Aorta (tissue), 5 donors: ENCODE measurements at places on chromosomes 12 and 14. TPM values are rescaled to one million over a fixed set of nuclear protein-coding genes. Genes with fewer than 3 reads are reported as not detected.

PLEKHG3 gene
- polyA plus RNA-seq, result 10.9 TPM

TPH2 gene
- not detected for polyA plus RNA-seq

TOMM20L gene
- not detected for polyA plus RNA-seq

GRIP1 gene
- polyA plus RNA-seq, result 1.6 TPM

CYP46A1 gene
- 0.97 TPM for polyA plus RNA-seq

HOXC4 gene
- polyA plus RNA-seq, result 1.8 TPM

IL31 gene
- polyA plus RNA-seq, result not detected

CACNA1C gene
- polyA plus RNA-seq, result 22.1 TPM

EFS gene
- 5.5 TPM for polyA plus RNA-seq

C1S gene
- 141 TPM for polyA plus RNA-seq

TCL1A gene
- polyA plus RNA-seq, result not detected

NYNRIN gene
- polyA plus RNA-seq, result 1.8 TPM

LRIG3 gene
- polyA plus RNA-seq, result 17.1 TPM

TMEM233 gene
- polyA plus RNA-seq, result not detected

EMP1 gene
- polyA plus RNA-seq, result 32.6 TPM

CMA1 gene
- not detected for polyA plus RNA-seq

SERPINA12 gene
- polyA plus RNA-seq, result not detected

SRRM4 gene
- 0.23 TPM for polyA plus RNA-seq

GPD1 gene
- polyA plus RNA-seq, result 24.8 TPM

KLRD1 gene
- polyA plus RNA-seq, result 1.8 TPM

KRT72 gene
- polyA plus RNA-seq, result not detected

GLT1D1 gene
- 0.54 TPM for polyA plus RNA-seq

CDH24 gene
- polyA plus RNA-seq, result 4.1 TPM

PPP4R4 gene
- not detected for polyA plus RNA-seq

OAS1 gene
- polyA plus RNA-seq, result 3.8 TPM

KRT75 gene
- polyA plus RNA-seq, result not detected

GPR65 gene
- 0.28 TPM for polyA plus RNA-seq

NEMF gene
- polyA plus RNA-seq, result 27.2 TPM

AQP6 gene
- not detected for polyA plus RNA-seq

RFX4 gene
- not detected for polyA plus RNA-seq

NAA30 gene
- polyA plus RNA-seq, result 9.5 TPM

IL26 gene
- polyA plus RNA-seq, result not detected

OR4K13 gene
- not detected for polyA plus RNA-seq

GSG1 gene
- not detected for polyA plus RNA-seq

AGAP2 gene
- polyA plus RNA-seq, result 0.88 TPM

KCNMB4 gene
- polyA plus RNA-seq, result 1.0 TPM

TBX5 gene
- polyA plus RNA-seq, result not detected

KLHDC1 gene
- polyA plus RNA-seq, result 6.2 TPM

C12orf50 gene
- not detected for polyA plus RNA-seq

RNASE7 gene
- not detected for polyA plus RNA-seq
